Activated CD4-positive, alpha-beta T cell treated with anti-CD3 and anti-CD28 coated beads for 36 hours (primary cell): ENCODE measurements at places on chromosomes 4 and X.
A peak's percentile ranks its signal among the peaks of the same experiment; 100 is the strongest.

DNA sequence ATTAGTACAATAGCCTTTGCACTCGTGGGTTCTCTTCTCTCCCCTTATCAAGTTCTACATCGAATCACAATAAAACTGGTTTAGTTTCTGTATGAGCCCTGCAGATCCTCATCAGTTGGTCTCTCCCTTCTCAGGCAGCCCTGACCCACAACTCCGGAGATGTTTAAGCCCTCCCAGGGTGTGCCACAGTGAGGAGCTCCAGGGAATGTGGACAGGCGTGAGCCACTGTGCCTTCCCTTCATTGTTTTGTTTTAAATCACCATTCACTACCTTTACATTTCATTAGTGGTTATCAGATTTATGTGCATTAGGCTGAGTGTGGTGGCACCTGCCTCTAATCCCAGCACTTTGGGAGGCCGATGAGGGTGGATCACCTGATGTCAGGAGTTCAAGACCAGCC, 133.2 kb downstream of the LARP7 start:
- DNase-seq = no peak

DNA sequence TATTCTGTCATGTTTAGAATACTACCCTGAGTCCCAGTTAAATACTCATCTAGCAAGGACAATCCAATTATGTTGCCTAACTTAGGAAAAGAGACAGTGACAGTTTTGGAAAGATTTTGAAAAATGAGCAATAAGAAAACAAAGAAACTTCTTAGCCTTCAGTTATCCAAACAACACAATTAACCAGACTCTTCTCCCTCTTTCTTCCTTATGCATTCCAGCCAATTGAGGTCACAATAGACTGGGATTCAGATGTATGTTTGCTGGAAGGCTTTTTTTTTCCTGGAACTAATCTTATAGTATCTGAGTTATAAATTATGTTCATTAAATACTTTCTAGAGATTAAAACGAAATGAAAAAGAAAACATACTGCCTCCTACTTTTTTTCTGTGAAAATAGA, 109.6 kb downstream of the GUCY2F start:
- no peak for DNase-seq

DNA sequence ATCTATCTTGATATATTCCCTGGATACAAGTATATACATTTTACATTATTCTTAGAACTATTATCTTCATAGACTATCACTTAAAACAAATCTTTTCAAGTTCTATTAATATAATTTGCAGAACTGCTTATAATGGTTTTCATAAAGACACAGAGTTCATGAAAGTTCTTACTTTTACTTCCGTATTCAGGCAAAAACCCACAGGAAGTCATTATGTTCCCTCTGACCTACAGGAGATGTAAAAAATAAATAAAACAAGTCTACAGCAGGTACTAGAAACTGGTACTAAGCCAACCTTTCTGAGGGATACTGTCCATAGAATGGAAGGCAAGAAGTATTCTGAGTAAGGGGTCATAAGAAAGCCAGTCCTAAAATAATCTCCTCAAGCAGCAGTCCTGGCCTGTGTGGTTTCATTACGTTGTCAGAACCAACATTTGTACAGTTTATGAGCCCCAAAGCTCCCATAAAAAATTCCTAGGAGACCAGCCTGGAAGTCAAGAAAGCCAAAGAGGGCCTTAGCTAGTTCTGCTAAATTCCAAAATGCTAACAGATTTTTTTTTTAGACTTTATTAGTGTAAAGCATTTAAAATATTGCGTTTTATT, 68.6 kb downstream of the CAMK2D start:
- DNase-seq = no peak

- DNase-seq = peak; percentile 17
These were observed 215.3 kb upstream of the TTC29 start for GRCh38 chr4:147160908-147161513.

DNA sequence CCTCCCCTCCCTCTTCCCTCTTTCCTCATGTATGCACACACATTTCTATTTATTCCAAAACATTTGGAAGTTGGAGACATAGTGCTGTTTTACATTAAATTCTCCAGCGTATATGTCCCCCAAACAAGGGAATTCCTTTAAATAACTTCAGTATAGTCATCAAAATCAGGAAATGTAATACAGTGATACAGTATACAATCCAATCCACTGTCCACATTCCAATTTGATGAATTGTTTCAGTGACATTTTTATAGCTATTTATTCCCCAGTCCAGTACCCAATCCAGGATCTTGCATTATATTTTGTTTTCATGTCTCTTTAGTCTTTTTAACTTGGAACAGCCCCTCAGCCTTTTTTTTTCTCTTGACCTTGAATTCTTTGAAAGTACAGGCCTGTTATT, 233.0 kb downstream of the DKK2 start:
- DNase-seq = no peak

GRCh38 chr4:119942806-119943205, 123.8 kb downstream of the MAD2L1 start:
- DNase-seq = no peak

DNA sequence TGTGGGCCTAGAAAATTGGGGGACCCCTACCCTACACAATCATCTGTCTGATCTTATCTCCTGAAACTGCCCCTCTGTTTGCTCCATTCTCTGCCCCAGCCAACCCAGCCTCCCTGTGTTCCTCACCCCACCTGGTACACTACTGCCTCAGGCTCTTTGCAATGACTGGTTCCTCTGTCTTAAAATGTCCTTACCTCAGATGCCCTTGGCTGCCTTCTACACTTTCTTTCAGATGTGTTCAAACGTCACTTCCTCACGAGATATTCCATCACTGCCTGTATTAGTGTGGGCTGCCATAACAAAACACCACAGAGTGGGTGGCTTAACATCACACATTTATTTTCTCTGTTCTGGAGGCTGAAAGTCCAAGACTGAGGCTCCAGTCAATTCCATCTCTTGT, 29.2 kb downstream of the QDPR start:
- DNase-seq = no peak

DNA sequence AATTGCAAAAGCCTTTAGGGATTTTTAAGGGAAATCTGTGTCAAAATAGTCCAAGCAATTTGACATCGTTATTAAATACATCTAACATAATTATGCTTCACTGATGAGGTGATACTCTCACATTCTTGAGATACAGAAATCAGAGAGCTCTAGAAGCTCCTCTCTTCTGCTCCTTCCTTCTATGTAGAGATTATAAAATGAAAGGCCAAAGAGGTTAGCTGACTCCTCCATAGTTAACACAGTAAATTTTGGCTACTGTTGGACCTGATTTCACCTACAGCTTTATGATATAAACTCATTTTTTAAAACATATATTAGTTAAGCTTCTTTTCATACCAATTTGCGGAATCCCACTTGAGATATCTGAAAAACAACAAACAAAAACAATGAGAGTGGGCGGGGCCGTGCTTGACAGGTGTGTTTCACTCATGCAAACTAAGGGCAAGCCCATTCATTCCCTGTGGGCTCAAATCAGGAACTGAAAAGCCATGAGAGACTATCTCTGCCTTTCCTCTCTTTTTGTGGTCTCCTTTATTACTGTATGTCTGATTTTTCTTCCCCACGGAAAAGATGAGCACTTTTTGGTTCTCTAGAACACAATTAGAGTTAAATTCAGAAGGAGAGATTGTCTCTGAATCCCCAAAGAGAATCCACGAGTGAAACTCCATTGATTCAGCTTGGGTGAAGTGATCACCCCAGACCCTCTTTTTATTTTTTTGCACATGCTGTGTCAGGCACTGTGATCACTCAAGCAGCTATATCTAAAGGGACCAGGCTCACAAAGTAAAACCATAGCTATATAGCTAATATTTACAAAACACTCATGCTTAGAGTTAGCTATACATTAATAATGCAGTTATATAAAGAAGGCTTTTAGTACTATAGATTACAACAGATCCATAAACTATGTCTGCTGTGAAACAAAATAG, 566.3 kb downstream of the IL15 start:
- DNase-seq = no peak

GRCh38 chrX:139158256-139158655, 372.3 kb upstream of the F9 start:
- DNase-seq = no peak

GRCh38 chrX:119475389-119476101, 7.3 kb downstream of the SLC25A5 start:
- DNase-seq = no peak

DNA sequence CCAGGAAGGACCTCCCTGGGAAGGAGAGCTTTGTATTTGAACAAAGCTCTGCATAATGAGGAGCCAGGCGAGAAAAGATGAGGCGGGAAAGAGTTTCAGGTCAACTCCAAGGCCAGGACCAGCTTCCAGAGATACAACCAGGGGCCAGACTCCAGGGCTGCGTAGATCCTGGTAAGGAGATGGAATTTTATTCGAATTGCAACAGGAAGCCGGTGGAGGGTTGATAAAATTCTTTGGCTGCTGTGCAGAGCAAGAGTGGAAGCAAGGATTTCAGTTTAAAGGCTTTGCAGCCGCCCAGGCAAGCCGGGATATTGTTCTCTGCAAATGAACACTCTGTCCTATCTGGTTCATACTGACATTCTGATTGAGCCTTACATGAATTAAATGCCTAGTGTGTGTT, 40.2 kb upstream of the CBR4 start:
- DNase-seq = no peak

DNA sequence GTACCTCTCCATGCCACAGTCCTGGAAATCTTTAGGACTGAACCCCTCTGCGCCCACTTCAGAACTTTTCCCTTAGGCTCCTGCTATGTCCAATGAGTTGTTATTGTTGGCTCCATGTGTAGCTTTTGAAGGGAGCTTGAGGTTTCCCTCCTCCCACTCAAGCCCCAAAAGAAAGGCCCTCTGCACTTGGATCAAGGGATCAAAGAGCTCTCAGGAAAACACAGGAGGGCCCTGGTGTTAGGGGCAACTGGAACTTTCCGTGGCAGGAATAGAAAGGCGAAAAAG, 135.0 kb downstream of the RASL11B start:
- DNase-seq = no peak

DNA sequence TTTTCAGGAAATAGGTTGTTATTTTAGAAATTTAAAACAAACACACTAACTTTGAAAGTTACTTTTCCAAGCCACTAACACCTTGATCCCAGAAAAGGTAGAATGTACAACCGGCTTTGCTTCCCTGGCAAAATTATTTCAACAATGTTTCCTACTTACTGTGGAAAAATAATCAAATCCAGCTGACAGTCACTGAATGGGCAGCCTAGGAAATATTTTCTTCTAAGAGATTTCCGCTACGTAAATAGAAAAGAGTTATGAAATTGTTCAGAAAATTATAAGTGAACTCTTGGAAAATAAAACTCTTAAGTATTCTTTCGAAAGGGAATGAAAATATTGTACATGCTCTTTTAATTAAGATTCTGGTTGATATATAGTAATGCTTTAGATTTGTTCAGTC, 195.7 kb downstream of the GASK1B start:
- no peak for DNase-seq

DNA sequence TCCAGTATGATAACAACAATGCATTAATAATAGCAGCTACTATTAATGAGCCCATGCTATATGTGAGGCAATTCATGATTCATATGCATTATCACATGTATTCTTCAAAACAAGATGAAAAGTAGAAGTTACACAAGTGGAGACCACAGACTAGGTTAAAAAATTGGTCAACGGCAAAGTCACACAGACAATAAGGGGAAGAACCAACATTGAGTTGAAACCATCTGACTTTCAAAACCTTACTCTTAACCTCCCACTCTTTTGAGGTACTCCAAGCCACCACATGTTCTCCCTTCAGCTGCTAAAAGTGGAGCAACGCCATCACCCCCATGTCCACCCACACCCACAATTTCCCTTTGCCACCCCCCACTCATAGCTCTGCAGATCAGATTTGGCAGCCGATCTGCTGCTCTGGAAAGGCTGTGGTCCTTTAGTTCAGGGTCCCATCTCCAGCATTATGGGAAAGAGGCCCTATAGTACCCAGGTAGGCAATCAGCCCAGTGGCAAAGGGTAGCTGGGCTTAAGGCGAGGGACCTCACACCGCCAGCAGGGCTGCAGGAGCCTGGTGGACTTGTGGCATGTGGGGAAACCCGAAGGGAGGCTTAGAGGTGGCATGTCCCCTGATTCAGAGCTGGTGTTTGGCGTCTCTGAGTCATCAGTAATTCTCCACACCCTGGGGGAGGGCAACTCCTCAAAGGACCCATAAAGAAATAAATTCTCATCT, 33.5 kb upstream of the CYBB start:
- DNase-seq = peak; percentile 59

- DNase-seq = no peak
These were observed 67.5 kb upstream of the DDX60 start for GRCh38 chr4:168386002-168386401.

DNA sequence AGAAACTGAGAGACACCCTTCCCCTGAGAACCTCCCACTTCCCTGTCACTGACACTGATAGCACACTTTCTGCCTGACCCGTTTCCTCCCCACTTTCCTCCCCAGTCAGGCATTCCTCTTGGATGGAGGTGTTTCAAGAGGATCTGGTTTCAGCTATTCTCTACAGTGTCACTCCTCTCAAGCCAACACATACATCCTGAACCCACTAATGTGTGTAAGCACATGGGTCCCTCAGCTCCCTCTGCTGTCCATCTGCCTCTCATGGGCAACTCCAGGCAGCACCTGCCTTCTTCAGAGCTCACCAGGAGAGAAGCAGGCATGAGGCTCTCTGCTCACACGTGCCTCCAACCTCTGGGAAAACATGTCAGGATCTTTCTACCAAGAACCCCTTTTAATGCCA, 207.6 kb downstream of the NAF1 start:
- peak; percentile 10 for DNase-seq

- DNase-seq = no peak
These were observed 205.2 kb downstream of the GALNTL6 start for GRCh38 chr4:172018358-172018757.

- DNase-seq = no peak
These were observed 12.1 kb upstream of the PLAC1 start for GRCh38 chrX:134670134-134670924.

GRCh38 chr4:8846826-8847225, 24.8 kb downstream of the HMX1 start:
- DNase-seq = no peak

GRCh38 chr4:55437356-55437796, 41.6 kb downstream of the TMEM165 start:
- no peak for DNase-seq

- DNase-seq = no peak
These were observed 74.1 kb downstream of the AFAP1 start for GRCh38 chr4:7865533-7865932.

- DNase-seq = no peak
These were observed 75.8 kb upstream of the PCDH18 start for GRCh38 chr4:137608085-137608484.

- DNase-seq = no peak
These were observed 254.7 kb downstream of the AFF2 start for GRCh38 chrX:148755111-148755510.

- no peak for DNase-seq
These were observed 92.2 kb downstream of the RNF150 start for GRCh38 chr4:141041021-141041476.
